ENCODE measurements at places on chromosomes 6 and 20.

- no peak for DNase-seq
These were observed 1.9 kb downstream of the TRIB3 start for GRCh38 chr20:382291-383115.

DNA sequence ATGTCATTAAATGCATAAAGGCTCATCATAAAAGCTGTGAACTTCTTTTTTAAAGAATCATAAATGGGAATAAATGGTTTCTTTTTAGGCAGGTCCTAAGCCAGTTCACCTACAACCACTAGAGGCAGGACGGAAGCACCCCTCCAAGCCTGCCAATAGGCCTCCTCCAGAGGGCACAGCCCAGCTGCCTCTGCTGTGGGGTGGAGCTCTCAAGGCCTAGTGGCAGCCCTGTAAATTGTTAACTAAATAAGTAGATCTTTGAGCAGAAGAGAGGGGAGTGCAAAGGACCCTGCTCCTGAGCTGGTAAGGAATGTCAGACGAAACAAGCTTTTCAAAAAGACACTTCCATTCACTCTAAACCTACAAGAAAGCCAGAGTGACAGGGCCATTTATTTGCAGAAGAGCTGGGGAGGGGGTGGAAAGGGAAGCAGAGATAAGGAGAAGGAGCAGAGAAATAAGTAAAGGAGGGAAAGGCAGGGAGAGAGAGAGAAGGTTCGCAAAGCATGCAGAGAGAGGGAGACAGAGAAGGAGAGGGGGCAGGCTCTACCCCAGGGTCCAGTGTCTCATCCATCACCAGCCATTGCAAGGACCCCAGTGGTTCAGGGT lies 18.0 kb upstream of the MAFB start:
- no peak for DNase-seq

DNA sequence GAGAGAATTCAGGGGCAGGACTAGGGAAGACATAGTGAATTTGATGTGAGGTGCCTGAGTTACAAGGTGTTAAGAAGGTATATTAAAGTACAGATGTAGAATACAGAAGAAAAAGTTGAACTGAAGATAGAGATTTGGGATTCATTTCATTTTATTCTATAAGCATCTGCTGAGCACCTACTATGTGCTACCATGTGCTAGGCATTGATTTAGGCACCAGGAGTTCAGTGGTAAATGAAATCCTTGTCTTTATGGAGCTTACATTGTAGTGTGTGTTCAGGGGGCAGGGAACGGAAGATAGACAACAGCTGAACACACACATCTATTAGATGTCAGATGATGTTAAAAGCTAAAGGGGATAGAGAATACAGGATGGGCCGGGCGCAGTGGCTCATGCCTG lies 2.8 kb downstream of the RSPH9 start:
- no peak for DNase-seq

- DNase-seq: no peak
These were observed 27.3 kb downstream of the MAPK14 start for GRCh38 chr6:36054956-36055355.

DNA sequence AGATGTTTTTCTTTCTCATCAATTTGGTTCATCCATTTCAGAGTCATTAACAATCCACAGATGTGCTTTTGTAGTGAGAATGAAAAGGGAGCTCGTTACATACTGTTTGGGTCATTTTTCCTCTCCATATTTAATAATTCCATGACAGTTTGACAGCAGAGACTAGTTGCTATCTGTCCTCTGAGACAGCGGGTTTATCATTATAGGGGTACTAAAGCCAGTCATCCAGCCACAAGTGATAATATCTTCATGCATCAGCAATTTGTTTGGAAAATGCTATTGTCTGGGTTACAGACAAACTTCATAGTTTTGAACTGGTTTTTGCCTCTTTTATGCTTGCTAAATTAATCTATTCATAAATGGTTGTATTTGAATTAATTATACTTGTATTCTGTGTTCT lies 350.6 kb upstream of the FLRT3 start:
- DNase-seq: no peak

GRCh38 chr20:51385646-51386530 lies 156.6 kb downstream of the NFATC2 start:
- DNase-seq: no peak

GRCh38 chr6:98975421-98975820 lies 27.7 kb upstream of the FBXL4 start:
- no peak for DNase-seq

GRCh38 chr6:56419191-56419590 lies 171.8 kb upstream of the COL21A1 start:
- DNase-seq: no peak

All from renal pelvis (tissue), 12 donors.